Smooth muscle cell of the pulmonary artery (primary cell): ENCODE measurements at places on chromosomes 5 and 9. TPM values are rescaled to one million over a fixed set of nuclear protein-coding genes. Genes with fewer than 3 reads are reported as not detected.

The GALT gene
- total RNA-seq: 34.2 and 41.8 TPM in 2 replicates

The ARHGEF37 gene
- total RNA-seq: 3.6 and 7.1 TPM in 2 replicates

The LHFPL2 gene
- total RNA-seq: 66.9 and 83.6 TPM in 2 replicates

The CD74 gene
- total RNA-seq: 1.3 and 3.9 TPM in 2 replicates

The CAPSL gene
- 0.07 TPM in 1 of 2 replicates, not detected in the other for total RNA-seq

The TPPP gene
- 0.33 and 0.43 TPM in 2 replicates for total RNA-seq

The IGFBPL1 gene
- 0.20 TPM in 1 of 2 replicates, not detected in the other for total RNA-seq

The BRINP1 gene
- total RNA-seq: 0.26 and 8.9 TPM in 2 replicates

The LCN12 gene
- total RNA-seq: 0.20 TPM in 1 of 2 replicates, not detected in the other

The SOHLH1 gene
- not detected in 2 replicates for total RNA-seq

The BARHL1 gene
- not detected in 2 replicates for total RNA-seq

The EFCAB9 gene
- total RNA-seq: not detected in 2 replicates

The CYLC2 gene
- not detected in 2 replicates for total RNA-seq

The EFNA5 gene
- 1.1 and 4.8 TPM in 2 replicates for total RNA-seq

The ARAP3 gene
- 4.8 and 11.8 TPM in 2 replicates for total RNA-seq

The INSL6 gene
- total RNA-seq: not detected in 2 replicates

The RNF224 gene
- 0.07 TPM in 1 of 2 replicates, not detected in the other for total RNA-seq

The SLC46A2 gene
- total RNA-seq: not detected in 2 replicates

The SLC25A48 gene
- total RNA-seq: not detected in 2 replicates

The FAM200C gene
- 4.5 and 7.2 TPM in 2 replicates for total RNA-seq

The CER1 gene
- not detected in 2 replicates for total RNA-seq

The CCL27 gene
- total RNA-seq: 0.17 TPM in 1 of 2 replicates, not detected in the other

The NADK2 gene
- 36.3 and 38.8 TPM in 2 replicates for total RNA-seq

The AK8 gene
- total RNA-seq: 0.39 and 0.53 TPM in 2 replicates

The SAPCD2 gene
- total RNA-seq: 2.7 and 3.7 TPM in 2 replicates

The EDIL3 gene
- total RNA-seq: 324 and 430 TPM in 2 replicates

The BTNL9 gene
- not detected in 2 replicates for total RNA-seq

The PRRX2 gene
- total RNA-seq: 11.3 and 17.9 TPM in 2 replicates

The DMRT3 gene
- not detected in 2 replicates for total RNA-seq

The UBE2B gene
- 21.9 and 33.2 TPM in 2 replicates for total RNA-seq

The CAVIN4 gene
- 1.6 TPM in 2 replicates for total RNA-seq

The MYMK gene
- total RNA-seq: not detected in 2 replicates

The DOCK2 gene
- 1.5 and 2.0 TPM in 2 replicates for total RNA-seq

The SLC36A2 gene
- not detected in 2 replicates for total RNA-seq

The SLC1A1 gene
- total RNA-seq: 25.8 and 70.4 TPM in 2 replicates

The ZBED3 gene
- total RNA-seq: 0.52 and 2.3 TPM in 2 replicates

The UNC13B gene
- total RNA-seq: 34.3 and 40.9 TPM in 2 replicates

The CCL28 gene
- 13.4 and 20.9 TPM in 2 replicates for total RNA-seq

The SLC6A7 gene
- 0.20 TPM in 1 of 2 replicates, not detected in the other for total RNA-seq

The CDHR2 gene
- 0.17 TPM in 1 of 2 replicates, not detected in the other for total RNA-seq

The OR1Q1 gene
- 0.59 TPM in 1 of 2 replicates, not detected in the other for total RNA-seq

The HMCN2 gene
- 0.07 and 0.17 TPM in 2 replicates for total RNA-seq

The PCDHA10 gene
- 0.26 and 0.50 TPM in 2 replicates for total RNA-seq

The PIK3R1 gene
- total RNA-seq: 33.0 and 40.1 TPM in 2 replicates

The ADAMTS2 gene
- 32.5 and 155 TPM in 2 replicates for total RNA-seq

The LCN9 gene
- total RNA-seq: not detected in 2 replicates

The FCN1 gene
- total RNA-seq: not detected in 2 replicates
